Suppressor macrophage treated with lipopolysaccharide for 4 hours (primary cell): ENCODE measurements at places on chromosomes 7 and 10.
A peak's percentile ranks its signal among the peaks of the same experiment; 100 is the strongest.

GRCh38 chr7:105581066-105581811 is at the start of gene EFCAB10:
TSS of gene EFCAB10 (minus strand) at chr7:105581493. CDS start at chr7:105581463, 30 bp downstream.
- DNase-seq: peak; percentile 25

- no peak for DNase-seq
These were observed 142.2 kb downstream of the ATXN7L1 start for GRCh38 chr7:105734233-105734632.

DNA sequence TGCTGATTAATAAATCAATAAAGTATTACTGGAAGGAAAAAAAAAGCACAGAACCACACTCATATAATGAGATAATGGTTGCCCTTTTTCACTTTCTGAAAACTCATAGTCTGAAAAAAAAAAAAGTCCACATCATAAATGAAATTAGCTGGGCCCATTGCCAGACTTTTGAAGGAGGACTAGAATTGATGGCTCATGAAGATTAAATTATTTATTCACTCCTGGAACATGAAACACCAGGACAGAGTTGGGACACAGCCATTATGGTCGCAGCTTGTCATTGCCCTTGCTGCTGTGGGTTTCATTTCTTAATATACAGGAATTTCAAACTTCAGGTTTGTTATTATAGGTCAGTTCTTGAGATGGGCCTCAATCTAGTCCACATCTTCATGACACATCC is 91.9 kb downstream of the CNTNAP2 start:
- DNase-seq: no peak

DNA sequence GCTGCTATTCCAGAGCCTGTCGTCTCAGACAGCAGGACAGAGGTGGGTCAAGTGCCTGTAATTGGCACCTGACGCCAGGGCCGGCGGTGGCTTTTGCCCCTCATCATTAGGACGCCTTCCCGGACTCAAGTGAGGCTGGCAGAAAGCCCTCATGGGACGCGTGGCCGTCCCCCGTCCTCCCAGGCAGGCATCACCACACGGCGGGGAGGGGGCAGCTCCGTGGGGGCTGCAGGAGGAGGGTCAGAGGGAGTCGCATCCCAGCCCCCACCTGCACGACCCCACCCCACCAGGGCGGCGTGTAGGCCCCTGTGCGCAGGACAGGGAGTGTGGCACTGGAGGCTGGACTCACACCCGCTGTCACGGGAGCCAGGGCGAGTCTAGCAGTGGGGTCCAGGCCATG is 16.3 kb downstream of the CFAP46 start:
- DNase-seq: no peak

DNA sequence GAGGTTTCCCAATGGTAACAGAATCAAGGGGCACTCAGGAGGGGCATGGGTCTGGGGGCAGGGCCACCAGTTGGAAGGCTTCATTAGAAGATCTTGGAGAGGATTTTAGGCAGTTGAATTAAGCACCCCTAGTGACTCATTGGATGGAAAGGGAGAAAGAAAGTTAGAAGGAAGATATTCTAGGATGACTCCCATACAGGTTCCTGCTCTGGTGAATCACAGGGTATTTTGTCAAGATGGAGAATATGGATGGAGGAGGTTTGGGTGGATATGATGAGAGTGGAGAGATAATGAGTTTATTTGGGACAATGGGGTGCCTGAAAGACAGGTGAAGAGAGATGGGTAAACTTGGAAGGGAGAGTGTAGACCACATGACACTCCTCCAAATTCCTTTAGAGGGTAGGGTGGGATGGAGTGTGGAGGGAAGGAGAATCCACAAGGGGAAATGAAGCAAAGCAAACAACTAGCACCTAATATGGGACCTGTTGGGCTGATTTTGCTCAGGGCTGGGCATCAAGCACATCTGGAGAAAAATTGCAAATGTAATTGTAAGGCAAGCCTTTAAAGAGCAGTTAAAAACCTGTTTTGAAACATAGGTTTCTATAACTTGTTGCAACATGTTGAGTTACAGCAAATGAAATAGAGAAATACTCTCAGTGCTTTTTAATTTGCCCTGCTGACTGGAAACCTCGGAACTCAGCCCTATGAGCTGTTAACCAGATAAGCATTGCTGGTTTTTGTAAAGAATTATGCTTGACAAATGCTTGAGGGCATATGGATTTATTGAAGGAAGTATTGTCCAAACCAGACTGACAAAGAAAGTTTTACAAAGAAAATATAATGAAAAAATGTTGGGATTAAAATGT is 2.9 kb upstream of the ENTPD7 start:
- DNase-seq: peak; percentile 61

DNA sequence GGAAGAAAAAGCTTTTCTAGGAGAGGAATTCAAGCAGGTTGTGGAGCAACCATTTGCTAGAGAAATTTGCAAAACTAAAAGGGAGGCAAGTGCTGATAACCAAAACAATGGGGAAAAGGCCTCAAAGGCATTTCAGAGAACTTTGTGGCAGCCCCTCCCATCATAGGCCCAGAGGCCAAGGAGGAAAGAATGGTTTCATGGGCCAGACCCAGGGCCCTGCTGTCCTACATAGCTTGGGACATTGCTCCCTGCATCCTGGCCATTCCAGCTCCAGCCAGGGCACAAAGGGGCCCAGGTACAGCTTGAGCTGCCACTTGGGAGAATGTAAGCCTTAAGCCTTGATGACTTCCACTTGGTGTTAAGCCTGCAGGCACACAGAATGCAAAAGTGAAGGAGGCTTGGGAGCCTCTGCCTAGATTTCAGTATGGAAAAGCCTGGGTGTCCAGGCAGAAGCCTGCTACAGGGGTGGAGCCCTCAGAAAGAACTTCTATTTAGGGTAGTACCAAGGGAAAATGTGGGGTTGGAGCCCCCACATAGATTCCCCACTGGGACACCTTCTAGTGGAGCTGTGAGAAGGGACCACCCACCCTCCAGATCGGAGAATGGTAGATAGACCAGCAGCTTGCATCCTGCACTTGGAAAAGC is 91.2 kb downstream of the RALA start:
- no peak for DNase-seq

GRCh38 chr7:101969997-101970585 is 152.7 kb downstream of the CUX1 start:
- DNase-seq: no peak

GRCh38 chr10:12547301-12547771 is 198.0 kb downstream of the CAMK1D start:
- no peak for DNase-seq

DNA sequence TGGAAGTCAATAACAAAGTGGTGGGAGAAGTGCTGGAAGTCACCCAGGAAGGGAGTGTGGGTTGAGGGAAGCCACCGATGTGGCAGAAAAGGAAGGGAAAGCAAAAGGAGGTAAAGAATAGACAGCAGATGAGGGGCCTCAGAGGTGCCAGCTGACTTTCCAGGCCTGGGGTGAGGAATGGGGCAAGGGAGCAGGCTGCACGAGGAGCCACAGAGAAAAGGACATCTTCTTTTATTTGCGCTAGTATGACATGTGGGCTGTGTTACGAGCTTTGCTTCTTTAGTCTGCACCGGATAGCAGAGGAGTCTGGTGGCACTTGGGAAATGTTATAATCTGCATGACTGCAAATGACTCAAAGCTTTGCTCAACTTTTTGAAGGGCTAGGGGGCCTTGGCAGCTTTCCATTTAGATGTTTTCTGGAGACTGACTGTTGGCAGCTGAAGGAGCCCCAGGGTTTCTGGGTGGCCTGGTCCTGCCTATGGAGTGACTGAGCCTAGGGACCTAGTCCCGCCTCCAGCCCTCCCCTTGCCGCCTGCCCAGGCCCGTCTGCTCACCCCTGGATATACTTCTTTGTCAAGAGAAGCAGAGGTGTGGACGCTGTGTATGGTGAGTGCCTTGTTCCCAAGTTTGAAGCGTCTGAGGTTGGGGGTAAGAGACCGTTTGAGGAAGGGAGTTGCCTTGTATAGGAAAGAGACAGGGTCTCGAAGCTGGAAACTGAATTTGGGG is 5.1 kb downstream of the PRXL2A start:
- DNase-seq: peak; percentile 81

- DNase-seq: peak; percentile 72
These were observed 1.5 kb upstream of the KCTD7 start for GRCh38 chr7:66627151-66627681.

DNA sequence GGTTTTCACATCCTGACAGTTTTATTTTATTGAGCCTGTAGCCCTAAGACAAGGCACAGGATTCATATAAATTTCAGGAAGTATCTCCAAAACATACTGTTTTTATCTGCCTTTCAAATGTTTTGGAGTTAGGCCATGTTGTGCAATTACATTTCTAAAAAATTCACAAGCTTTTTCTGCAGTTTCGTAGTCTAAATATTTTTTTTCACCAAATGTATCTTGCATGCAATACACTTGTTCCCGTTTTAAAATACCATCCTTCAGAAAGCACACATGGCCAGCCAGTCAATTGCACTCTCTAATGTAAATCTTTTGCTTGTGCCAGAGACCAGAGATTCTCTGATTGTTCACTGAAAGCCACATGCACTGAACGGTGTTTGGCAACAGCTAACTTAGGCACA is 161.5 kb upstream of the PRKCQ start:
- peak; percentile 8 for DNase-seq

DNA sequence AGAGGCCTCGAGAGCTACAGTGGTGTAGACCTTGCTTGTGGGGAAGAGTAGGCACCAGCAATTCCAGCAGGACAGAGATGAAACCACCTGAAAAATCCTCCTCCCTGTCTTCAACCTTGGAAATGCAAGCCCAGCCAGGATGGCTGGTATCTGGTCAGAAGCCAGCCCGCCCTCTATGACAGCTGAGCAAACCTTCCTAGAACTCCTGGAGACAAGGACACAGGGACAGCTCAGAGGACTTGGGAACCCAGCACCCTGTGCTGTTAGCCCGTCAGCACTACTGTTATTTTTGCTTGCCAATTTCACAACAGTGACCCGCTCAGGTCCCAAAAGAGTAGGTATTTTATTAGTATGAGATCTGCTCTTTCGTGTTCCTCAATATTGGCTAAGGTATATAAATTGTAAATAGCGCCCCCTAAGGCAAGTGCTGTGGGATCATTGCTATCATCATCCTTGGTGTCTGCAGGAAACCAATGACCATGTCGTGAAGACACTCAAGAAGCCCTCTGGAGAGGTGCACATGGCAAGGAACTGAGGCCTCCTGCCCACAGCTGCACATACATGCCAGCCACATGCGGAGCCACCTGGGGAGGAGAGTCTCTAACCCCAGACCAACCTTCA is 156.5 kb upstream of the CHST15 start:
- no peak for DNase-seq

GRCh38 chr7:32357535-32358277 is 132.5 kb downstream of the LSM5 start:
- DNase-seq: no peak

DNA sequence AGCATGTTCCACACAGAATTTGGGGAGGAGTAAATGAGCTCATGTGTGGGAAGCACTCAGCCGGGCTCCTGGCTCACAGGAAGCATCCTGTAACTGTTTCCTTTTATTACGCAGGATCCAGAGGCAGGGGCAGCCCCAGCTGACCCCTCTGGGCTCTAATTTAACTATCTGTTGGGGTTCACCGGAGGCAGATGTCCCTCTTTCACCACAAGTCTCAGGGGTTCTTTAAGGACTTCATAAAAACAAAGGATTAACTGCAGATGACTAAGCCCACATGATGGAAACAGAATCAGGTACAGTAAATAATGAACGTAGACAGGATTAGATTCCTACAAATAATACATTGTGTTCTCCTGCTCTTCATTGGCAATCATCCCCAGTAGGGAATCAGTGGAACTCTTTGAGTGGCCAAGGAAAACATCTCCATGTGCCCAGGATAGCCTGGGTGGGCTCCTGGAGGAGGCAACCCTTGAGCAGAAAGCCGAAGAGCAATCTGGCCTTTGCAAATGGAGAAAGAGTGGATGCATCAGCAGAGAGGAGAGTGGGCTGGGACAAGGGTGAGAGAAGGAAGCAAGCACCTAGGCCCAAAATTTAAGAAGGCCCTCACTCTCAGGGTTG is 24.6 kb downstream of the TBXAS1 start:
- DNase-seq: peak; percentile 47

GRCh38 chr7:2350055-2350454 is 4.6 kb upstream of the EIF3B start:
- no peak for DNase-seq

DNA sequence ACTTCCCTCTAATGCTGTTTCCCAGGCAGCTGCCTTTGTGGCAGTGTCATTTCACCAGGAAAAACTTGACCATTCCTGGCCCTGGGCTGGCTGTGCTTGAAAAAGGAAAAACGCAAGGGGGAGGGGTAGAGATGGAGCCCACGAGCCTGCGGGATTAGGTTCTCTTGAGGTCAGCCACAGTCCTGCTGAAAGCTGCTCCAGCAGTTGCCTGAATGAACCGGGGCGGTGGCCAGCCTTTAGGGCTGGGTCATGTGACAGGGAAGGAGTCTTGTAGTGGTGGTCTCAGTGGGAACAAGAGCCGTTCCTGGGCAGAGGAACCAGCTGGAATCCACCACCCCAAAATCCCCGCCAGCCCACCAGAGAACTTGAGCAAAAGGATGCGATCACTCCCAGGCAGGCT is 51.2 kb upstream of the LRRC4 start:
- no peak for DNase-seq

GRCh38 chr10:114329634-114330365 is 74.5 kb downstream of the AFAP1L2 start:
- DNase-seq: no peak
